Gastroesophageal sphincter (tissue), 4 donors: ENCODE measurements at places on chromosomes 16 and 17.

- no peak for ATAC-seq
These were observed 10.3 kb upstream of the FZD2 start for GRCh38 chr17:44546671-44547606.

DNA sequence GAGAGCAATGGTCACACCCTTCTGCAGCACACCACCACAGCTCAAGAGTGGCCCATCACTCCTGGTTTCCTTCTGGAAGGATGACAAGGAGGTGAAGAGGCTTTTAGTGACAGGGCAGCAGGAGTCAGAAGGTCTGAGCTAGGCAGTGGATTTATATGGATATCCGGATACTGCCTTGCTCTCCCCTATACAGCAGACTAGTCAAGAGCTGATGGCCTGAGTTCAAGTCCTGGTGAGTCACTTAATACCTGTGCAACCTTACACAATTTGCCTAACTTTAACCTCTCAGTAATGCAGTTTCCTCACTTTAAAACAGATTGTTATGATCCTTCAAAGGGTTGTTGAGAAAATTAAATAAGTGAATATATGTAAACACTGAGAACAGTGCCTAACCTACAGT is 22.9 kb downstream of the MYO18A start:
- no peak for ATAC-seq

- ATAC-seq = no peak
These were observed 398.5 kb upstream of the DYNLRB2 start for GRCh38 chr16:80142281-80142680.

DNA sequence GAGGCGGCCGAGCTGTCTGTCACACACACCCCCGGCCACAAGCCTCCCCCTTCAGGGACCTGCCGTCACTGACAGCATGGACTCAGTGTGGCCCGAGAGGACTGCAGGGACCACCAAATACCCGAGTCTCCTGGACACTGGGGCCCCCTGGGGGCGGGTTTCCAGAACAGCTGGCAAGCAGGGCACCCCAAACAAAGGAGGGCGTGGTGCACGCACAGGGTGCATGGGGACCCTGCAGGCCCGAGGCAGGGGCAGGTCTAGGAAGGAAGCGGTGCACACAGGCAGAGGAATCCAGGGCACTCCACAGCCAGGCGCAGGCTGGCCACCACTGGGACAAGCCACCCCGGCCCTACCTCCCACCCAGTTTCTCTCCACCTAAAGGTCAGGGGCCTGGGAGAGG is 28.7 kb upstream of the ENPP7 start:
- no peak for ATAC-seq

DNA sequence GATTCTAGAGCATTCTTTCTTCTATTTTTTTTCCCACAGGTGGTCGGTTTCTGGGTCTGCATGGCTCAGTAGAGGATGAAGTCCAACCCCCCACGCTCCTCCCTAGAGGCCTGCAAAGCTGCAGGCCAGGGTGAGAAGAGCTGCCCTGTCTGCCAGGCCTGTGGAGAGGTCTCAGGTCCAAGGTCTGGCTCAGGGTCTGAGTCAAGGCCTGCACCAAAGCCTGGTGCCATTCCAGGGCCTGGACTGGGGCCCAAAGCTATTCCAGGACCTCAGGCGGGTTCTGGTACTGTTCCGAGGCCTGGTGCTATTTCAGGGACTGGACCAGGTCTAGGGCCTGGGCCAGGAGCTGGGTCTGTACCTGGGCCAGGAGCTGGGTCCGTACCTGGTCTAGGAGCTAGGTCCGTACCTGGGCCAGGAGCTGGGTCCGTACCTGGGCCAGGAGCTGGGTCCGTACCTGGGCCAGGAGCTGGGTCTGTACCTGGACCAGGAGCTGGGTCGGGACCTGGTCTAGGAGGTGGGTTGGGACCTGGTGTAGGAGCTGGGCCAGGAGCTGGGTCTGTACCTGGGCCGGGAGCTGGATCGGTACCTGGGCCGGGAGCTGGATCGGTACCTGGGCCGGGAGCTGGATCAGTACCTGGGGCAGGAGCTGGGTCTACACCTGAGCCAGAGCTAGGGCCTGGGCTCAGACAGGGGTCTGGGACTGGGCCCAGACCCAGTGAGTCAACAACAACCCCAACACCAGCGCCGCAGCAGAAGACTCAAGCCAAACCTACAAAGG is 3.4 kb downstream of the SDR42E2 start:
- no peak for ATAC-seq

- ATAC-seq = no peak
These were observed 369.8 kb downstream of the CPPED1 start for GRCh38 chr16:12433691-12434390.

- peak; percentile 95 for ATAC-seq
These were observed at the start of gene SKA2 for GRCh38 chr17:59154721-59155438. Gene SKA2 (minus strand): TSS chr17:59155186. CDS start chr17:59155163, 23 bp downstream.

GRCh38 chr17:3889325-3890012 is 3.4 kb downstream of the CAMKK1 start:
- ATAC-seq = no peak

GRCh38 chr17:5962371-5962770 is 107.8 kb upstream of the WSCD1 start:
- ATAC-seq = no peak

DNA sequence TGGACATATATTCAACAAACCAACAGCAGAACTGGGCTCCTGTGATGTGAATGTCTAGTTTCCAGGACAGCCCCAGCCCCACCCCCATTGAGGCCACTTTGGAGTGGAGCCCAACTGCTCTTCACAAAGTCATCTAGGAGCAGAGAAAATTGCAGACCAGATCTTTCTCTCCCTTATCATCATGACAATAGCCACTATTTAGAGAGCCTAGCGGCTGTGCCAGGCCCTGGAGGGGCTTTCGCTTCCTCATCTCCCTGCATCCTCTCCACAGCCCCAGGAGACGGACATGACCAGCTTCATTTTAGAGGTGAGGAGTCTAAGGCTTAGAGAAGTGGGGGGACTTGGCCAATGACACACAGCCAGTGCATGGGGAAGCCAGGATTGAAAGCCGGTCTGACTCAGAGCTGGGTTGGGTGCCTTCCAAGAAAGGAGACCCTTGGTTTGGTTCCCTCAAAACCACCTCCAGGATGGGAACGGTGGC is 1.4 kb downstream of the PRSS8 start:
- ATAC-seq = no peak

DNA sequence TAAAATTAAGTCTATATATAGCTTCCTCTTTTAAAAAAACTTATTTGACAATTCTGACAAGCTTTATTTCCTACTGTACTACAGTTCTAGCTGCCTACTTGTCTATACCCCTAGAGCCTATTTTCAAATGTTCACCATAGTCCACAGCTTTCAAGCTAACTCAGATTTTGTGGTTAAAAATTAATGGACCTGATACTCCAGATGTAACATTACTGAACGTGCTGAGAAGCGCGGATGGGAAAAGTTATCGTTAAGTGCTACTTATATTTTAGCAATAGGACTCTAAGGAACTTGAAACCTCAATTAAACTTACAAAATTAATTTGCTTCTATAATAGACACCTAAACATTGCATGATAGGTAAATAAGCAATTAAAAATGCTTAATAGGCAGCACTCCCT is 31.2 kb downstream of the GNA13 start:
- no peak for ATAC-seq

- ATAC-seq = peak; percentile 27
These were observed 38.2 kb downstream of the TK2 start for GRCh38 chr16:66511602-66512271.

DNA sequence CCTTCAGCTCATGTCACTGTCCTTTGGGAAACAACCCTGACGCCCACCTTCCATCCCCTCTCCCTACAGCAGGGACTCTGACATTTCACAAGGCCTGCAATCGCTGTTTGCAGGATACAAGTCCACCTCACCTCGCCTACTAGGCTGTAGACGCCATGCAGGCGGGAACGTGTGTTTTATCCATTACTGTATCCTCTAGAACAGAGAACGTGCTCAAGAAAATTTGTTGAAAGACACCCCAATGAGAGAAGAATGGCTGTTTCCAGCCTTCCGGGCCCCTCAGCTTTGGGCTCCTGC is 1.5 kb upstream of the TTYH2 start:
- ATAC-seq = no peak

DNA sequence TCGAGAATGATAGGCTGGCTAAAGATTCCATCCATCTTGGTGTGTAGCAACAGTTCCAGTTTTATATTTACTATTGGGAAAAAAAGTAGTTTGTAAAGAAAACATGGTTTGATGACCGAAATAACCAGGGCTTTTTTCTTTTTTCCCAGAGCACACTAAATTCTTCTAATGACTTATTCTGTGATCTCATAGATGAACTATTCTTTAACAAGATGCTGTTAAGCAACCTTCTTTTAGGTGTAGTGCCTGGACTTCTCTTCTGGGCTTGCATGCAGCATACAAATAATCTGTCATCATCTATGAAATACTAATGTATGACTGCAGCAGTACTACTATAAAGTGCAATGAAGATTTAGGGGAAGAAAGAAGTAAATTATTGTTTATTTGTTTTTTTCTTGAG is 11.0 kb upstream of the CAPNS2 start:
- ATAC-seq = no peak

GRCh38 chr17:68821860-68822696 is 133.1 kb downstream of the ABCA8 start:
- no peak for ATAC-seq

- no peak for ATAC-seq
These were observed 226.1 kb upstream of the AXIN2 start for GRCh38 chr17:65787503-65787902.

- ATAC-seq = no peak
These were observed 115.0 kb upstream of the SEC14L1 start for GRCh38 chr17:77025781-77026180.

DNA sequence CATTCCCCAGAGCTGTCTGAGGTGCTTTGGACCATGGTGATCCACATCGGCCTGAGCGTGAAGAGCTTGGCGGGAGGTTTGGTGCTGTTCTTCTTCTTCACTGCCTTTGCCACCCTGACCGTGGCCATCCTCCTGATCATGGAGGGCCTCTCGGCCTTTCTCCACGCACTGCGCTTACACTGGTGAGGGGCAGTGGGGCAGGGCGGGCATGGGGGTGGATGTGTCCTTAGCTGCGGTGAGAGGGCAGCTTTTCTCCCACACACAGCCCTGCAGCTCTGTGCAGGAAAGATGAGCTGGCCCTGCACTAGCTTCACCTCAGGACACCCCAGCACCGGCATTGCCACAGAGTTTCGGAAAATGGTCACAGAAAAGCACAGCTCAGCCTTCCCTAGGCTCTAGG is 21.8 kb upstream of the NAGLU start:
- ATAC-seq = no peak

DNA sequence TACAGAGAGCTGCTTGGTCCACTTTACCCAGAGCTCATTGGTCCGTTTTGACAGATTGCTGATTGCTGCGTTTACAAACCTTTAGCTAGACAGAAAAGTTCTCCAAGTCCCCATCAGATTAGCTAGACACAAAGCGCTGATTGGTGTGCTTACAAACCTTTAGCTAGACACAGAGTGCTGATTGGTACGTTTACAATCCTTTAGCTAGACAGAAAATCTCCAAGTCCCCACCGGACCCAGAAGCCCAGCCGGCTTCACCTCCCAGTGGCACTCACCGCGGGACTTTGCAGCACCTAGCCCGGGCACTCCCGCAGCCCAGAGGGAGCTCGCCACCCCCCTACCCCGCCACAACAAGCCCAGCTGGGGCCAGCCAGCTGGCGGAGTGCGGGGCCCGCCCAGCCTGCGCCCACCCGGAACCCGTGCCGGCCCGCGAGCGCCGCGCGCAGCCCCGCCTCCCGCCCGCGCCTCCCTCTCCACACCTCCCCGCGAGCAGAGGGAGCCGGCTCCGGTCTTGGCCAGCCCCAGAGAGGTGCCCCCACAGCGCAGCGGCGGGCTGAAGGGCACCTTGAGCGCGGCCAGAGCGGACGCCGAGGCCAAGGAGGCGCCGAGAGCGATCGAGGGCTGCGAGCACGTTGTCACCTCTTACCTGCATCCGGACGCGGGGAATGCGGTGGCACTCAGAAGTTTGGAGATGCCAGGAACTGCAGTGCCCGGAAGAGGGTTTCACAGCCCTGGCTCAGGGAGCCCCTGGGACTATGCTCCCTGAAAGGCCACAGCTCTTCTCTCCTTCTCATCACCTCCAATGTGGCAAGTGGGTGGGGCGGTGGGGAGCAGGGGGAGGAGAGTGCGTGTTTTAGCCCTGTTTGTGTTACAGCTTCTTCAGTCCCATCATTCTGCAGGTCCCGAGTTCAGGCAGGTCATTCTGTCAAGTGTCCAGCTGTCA is 1504.5 kb downstream of the CDH11 start:
- peak; percentile 39 for ATAC-seq

DNA sequence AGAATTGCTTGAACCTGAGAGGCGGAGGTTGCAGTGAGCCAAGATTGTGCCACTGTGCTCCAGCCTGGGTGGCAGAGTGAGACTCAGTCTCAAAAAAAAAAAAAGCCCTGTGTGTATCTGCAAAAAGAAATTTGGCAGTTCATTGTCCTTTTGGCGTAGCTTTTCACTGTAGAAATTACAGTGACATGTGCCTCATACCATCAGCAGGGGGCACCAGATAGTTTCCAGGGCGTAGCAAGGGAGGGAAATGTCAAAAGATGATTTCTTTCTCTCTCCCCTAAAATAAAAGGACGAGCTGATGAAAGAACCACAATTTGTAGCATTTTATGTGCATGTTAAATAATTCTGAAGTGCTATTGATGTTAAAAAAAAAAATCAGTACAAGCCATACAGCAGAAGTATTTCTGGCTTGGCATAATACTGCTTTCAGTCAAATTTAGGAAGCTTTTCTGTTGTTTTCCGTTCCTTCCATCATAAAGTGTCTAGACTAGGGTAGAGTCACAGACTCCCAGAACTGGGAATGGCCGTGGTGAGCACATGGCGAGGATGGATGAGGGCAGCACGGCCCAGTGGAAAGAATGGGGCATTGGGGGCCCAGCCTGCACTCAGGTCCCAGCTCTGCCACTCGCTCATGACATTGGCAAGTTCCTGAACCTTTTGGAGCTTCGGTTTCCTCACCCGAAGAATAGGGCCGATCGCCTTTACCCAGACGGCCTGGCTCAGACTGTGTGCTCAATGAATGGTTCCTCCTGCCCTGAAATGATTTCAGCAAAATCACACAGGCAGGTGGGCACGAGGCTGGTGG is 59.8 kb upstream of the RPH3AL start:
- no peak for ATAC-seq
